Stromal cell of bone marrow (primary cell): ENCODE measurements at places on chromosomes 6 and 20.

GRCh38 chr6:117344444-117345291 lies 79.3 kb downstream of the VGLL2 start:
- no peak for DNase-seq

DNA sequence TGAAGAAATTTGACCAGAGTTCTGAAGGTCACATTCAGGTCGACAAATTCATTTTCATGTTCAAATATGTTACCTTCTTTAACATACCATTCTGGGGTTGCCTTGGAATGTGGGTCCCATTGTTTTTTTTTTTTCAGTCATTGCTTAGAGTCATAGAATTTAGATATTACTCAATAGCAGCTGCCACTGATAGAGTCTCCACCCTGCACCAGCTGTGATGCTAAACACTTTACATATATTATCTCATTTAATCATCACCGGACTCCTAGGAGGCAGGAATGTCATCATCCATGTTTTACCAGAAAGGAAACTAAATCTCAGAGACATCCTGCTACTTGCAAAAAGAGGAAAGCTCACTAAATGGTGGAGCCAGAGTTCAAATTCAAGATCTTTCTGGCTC lies 204.7 kb downstream of the ESR1 start:
- DNase-seq: no peak

DNA sequence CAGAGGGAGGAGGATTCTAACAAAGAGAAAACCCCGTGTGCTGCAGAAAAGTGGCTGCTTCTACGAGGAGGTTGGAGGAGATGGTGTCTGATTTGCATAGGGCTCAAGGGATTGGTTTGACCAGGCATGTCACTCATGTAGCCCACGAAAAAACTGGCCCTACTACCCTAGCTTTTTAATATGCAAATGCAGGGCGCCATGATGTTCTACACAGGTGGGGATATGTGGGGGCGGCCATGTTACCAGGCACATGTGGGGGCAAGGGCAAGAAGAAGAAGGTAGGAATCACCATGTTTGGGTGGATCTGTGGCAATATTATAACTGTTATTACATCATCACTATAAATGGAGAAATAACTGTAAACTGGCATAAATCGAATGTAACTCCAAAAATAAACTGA lies 9.9 kb downstream of the KIAA1755 start:
- DNase-seq: no peak

DNA sequence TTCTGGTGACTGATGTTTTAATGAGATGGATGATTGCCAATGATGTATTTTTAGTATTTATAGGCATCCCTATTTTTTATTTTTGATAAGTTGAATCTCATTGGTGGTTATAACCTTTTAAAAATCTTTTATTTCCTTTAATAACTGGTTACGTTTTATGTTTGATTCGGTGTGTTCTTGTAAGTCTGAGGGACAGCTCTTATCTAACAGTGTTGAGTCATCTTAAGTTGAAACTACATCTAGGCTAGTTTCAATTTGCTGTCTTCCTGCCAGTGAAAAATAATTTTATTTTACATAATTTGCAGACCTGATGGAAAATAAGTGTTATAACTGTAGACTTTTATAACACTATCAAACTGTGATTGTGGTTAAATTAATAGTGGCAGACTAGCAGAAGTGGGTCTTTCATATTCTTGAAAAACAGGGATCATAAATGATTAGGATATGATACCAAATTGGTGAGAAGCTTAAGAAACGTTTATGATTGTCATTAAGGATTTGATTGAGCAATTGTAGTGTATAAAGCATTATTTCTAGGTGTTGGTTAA lies 4.6 kb downstream of the AFDN start:
- DNase-seq: no peak

DNA sequence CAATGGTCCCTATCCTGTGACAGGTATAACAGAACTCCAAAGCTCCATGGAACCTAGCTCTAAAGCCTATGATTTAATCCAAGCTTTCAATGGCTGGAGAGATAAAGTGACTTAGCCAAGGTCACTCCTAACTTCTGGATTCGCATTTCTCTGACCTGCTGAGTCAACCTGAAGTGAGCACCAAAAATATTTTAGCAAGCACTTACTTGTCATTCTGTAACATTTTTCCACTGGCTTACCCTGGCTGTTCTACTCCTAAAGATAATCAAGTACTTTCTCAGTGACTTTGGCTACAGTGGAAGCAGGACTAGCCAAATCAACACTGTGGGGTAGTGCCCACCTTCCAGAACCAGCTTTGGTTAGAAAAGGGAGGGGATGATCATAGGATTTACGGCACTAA lies 188.3 kb downstream of the OGFRL1 start:
- no peak for DNase-seq

DNA sequence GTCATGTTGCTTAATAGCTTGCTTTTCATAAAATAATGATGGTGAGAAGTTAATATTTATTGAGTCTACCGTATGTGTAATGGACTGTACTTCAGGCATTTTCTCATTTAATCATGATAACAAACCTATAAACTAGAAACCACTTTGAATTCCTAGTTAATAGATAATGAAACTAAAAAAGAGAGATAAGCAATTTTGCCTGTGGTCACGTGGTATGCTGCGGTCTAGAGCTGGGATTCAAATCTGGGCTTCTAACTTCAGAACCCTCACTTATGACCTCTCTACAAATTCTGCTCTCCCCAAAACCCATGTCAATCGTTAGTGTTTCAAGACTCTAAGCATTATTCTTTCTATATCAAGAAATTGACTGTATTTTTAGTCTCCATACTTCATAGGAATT lies 700.7 kb downstream of the PRKN start:
- DNase-seq: no peak

- no peak for DNase-seq
These were observed 144.3 kb downstream of the GRIK2 start for GRCh38 chr6:101537753-101538316.

GRCh38 chr20:15248618-15249395 lies 911.4 kb upstream of the FLRT3 start:
- DNase-seq: no peak

DNA sequence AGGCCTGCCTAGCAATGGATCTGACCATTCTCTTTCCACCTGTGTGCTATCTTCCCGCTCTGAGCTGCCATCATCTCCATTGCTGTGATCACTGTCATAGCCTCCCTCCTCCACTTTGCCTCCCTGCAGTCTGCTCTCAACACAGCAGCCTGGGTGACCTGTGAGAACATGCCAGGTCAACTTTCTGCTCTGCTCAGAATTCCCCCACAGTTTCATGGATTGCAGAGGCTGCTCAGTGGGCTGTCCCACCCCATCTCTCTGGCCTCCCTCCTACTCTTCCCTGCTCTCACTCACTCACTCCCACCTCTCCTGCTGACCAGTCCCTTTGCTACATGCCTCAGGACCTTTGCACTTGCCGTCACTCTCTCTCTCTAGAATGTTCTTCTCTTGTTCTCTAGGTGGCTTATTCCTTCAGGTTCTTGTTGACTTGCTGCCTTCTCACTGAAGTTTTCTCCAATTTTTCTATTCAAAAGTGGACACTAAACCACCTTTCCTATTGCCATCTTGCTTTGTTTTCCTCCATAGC lies 159.9 kb downstream of the CD83 start:
- DNase-seq: no peak

- no peak for DNase-seq
These were observed 38.1 kb downstream of the BICRAL start for GRCh38 chr6:42819803-42820511.

GRCh38 chr6:8229915-8230756 lies 127.8 kb upstream of the EEF1E1 start:
- no peak for DNase-seq

DNA sequence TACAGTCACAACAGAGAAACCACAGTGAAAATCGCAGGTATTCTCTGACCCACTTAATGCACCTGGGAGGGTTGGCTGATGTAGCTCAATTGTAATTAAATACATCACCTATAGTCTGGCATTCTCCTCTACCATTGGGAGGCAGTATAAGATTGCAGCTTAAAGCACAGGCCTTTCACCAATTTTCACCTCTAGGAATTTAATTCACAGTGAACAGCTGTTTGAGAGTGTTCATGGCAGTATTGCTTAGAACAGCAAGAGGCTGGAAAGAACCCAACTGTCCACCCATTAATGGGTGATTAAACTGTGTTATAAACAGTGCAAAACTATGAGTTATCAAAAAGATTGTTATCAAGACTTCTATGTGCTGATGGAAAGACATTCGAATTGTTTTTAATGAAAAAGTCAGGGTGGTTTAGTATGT lies 2.0 kb downstream of the EDEM2 start:
- DNase-seq: peak; percentile 36

DNA sequence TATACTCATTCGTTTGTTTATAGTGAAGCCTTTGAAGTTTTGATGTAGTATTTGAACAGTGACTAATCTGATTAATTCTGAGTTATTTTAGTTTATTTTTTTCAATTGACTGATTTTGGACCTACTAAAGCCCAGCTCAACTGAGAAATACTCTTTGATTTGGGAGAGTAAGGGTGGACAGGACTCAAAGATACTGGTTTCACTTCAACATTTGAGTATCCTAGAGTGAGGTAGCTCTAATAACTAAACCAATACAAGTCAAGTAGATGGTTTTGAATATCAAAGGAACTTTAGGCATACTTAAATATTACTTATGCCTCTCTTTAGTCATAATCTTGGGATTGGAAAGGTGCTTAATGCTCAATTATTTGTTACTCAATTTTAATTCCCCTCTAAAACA lies 65.6 kb downstream of the ZNF292 start:
- no peak for DNase-seq

- no peak for DNase-seq
These were observed 157.1 kb downstream of the AKAP7 start for GRCh38 chr6:131292145-131292938.

DNA sequence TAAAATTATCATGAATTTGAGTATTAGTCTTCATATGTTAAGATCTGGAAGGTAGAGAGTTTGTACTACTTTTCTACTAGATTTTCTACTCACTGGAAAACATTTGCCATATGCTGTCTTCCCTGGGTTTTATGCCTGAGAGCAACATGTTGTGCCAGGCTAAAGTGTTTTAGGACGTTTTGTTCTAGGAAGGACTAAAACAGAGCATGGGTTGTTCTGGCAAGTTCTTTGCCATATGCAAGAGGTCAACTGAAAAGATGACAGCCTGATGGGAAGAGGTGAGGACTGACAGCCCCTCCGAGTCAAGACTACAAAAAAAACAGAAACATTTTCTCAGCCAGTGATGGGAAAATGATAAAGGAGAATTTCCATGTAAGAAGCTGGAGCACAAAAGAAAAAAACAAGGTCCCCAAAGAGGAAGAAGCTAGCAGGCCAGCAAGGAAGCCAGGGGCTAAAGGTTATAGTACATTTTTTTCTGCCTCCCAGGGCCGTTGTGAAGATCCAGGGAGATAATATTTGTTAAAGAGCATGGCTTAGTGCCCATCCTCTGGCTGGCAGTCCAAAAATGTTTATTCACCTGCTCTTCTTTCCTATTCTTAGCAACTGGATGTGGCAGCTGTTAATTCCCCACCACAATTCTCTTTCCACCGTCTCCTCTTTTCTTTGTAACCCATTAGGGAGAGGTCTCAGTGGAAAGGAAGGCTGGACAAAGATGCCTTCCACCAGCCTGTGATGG lies 7.8 kb downstream of the SCGN start:
- no peak for DNase-seq

DNA sequence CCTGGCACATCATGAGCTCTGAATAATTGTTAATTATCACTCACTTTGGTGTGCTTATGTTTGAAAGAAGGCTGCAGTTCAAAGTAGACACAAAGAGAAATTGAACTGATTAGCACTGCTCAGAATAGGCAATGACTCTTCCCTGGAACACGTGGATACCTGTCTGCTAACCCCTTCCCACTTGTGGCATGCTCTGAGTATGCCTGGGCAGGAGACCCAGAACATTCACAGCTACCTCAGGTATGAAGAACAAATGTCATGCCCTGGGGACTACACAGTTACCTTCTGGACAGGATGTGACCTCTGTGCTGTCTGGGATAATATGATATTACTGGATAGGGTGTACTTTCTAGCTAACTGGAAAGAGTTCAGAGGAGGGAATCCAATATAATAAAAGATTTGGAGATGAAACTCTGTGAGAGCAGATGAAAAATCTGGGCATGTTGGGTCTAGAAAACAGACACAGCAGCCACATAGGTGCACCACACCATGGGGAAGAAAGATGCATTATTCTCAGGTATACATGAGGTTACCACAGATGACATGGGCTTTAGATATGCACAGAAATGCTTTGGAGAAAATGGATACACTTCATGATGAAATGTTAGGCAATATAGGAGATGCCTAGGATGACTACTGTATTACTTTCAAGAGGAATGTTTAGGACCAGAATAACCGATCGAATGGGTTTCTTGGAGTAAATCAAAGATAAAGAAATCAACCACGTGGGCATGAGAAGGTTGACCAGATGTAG lies 324.2 kb upstream of the PREP start:
- DNase-seq: no peak

DNA sequence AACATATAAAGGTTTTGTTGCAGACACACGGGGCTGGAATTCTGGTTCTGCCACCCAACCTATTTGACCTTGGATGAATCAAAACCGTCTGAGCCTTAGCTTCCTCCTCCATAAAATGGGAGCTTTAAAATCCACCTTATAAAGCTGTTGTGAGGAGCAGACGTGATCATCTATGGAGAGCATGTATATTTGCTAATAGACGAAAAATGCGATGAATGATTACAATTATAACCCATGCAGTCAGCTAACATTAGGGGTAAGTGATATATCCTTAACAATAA lies 586 bp upstream of the NUP153 start:
- no peak for DNase-seq

DNA sequence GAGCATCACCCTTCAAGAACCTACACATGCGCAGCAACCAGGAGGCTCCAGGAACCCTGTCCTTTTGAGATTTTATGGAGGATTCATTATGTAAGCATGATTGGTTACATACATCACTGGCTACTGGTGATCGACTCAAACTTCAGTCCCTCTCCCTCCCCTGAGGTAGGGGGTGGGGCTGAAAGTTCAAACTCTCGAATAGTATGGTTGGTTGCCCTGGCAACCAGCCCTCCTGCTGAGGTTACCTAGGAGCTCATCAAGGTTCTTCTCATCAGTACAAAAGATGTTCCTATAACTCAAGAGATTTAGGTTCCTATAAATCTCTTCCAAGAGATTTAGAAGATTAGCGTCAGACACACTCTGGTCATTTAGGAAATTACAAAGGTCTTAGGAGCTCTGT lies 21.9 kb upstream of the ZSCAN9 start:
- no peak for DNase-seq

- no peak for DNase-seq
These were observed 119.4 kb downstream of the RFPL4B start for GRCh38 chr6:112466373-112467151.

- no peak for DNase-seq
These were observed 74.1 kb downstream of the TPBG start for GRCh38 chr6:82437701-82438100.

- DNase-seq: peak; percentile 33
These were observed 710 bp downstream of the BTBD9 start for GRCh38 chr6:38638941-38639497.

GRCh38 chr6:12566618-12567123 lies 149.9 kb upstream of the PHACTR1 start:
- no peak for DNase-seq

- no peak for DNase-seq
These were observed 646 bp upstream of the CPNE5 start for GRCh38 chr6:36839749-36840431.
